Skeletal muscle cell (primary cell): ENCODE measurements at places on chromosomes 2 and 18.

DNA sequence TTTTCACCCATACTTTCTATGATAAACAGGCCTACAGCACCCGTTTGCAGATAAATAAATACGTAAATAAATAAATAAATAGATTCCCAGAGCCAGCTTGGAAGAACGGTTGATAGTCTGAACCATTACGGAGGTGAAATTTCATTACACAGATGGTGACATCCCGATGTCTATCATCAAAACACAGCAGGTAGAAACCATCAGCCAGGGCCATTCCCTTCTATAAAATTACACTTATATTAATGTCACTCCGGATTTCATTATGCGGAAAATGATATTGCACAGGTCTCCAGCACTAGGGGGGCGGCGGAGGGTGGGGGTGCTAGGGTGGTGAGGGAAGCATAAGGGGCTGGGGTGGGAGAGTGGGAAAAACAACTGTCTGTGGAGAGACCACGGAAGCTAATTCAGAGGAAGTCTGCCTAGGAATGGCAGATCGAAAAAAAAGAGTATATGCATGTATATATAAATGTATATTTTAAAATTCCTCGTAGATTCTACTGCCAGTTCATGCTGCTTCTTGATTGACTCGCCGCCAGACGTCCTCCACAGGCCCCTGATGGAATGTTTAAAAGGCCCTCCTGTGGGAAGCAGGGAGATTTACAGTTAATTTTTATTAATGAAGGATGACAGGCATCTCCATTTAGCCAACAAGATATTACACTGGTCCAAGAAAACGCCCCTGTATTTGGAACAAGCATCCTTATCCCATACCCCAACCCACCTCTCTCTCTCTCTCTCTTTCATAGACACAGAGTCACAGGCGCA, 1906.0 kb upstream of the PIK3C3 start:
- DNase-seq = no peak

DNA sequence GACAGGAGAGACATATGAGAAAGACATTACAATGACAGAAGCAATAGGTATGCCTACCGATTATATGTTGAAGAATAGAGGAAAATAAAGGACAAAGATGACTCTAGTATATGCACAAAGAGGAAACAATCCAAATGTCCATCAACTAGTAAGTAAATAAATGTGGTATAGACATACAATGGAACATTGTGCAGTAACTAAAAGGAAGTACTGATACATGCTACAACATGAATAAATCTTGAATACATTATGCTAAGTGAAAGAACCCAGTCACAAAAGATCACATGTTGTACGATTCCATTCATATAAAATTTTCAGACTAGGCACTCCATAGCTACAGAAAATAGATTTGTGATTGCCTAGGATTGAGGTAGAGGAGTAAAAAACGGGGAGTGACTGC, 28.5 kb upstream of the PGAP1 start:
- no peak for DNase-seq

- no peak for DNase-seq
Measured at GRCh38 chr18:67411116-67411515, 105.4 kb downstream of the DSEL start.

DNA sequence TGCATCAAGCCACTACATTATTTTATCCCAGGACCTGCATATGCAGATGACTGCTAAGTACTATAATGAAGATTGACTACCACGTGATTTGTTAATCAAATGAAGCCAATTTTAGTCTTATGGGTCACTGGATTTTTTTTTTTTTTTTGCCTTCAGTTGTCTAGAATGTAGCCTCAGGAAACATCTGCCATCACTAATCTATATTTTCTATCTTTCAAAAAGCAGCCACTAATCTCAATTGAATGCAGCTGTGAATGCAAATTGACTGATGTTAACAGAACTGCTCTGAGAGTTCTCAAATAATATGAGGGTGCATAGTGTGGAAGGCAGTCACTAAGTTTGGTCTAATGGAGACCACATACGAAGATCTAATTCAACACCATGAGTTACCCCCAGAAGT, 106.3 kb downstream of the ABCA12 start:
- DNase-seq = no peak

GRCh38 chr2:118150294-118150693, 62.0 kb downstream of the INSIG2 start:
- no peak for DNase-seq

- DNase-seq = no peak
Measured at GRCh38 chr2:26128176-26128575, 44.7 kb upstream of the GAREM2 start.

DNA sequence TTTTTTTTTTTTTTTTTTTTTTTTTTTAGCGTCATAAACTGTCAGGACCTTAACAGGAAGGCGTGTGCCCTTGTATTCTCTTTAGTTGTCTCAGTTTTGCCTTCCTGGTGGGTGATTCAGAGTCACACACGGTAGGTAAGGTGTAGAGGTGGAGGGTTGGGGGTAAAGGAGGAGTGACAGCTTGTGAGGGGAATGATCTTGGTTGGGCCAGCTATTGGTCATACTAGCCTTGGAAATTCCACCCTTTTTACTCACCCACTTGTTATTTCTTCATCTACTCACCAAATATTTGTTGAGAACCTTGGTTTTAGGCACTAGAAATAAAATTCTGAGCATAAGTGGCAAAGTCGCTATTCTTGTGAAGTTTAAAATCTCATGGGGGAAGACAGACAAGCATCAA, 22.2 kb downstream of the SMIM21 start:
- DNase-seq = no peak

DNA sequence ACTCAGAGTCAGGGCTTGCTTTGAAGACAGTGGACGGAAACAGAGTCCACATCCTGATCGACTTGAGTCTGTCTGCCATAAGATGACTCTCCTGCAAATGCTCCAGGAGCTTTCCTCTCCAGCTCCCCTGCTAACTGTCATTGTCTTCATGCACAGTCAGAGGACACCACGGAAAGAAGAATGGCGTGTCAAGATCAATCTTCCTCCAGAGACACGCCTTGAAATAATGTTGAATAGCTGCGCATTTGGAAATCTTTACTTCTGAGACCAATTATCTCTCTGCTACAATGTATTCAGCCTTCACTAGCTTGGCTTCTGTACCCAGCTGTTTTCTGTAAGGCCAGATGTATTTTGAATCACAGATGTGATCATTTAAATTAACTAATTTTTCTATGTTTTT, 457.2 kb downstream of the CDH2 start:
- DNase-seq = no peak

DNA sequence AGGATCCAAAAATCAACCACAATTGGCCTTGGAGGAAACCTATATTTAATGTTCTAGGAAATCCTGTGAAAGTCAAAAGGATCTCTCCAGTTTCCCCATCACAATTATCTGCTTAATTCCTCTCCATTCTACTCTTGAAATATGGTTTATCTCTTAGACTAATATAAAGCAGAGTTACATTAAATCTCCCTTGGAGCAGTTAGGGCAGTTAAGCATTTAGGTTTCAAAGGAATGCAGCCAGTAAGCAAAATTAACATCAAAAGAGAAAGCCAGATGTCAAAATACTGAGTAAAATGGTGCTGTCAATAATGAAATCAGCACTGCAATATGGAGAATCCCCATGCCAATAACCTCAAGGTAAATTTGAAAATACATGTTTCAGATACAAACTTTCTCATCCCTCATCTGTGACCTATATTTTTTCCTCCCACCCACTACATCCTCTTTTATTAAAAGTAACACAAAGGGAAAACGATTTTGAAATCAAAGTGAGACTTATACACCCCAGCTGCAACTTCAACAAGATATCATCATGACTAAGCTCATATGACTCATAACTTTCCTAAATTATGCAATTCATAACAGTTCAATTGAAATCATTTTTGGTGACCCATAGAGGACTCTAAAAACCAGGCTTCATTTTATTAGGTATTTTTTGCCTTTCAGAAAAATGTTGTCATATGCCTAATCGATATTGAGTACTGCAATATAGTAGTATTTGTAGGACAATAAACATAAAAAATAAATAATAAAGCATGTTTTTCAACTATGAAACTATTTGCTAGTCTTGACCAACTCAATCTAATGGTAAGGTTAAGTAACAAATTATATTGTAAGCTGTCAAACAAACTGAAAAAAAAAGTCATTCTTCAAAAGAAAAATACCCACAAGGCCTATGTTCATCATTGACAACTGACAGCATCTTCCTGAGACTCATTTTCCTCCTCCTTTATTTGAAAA, 3.1 kb downstream of the ADAM17 start:
- peak; percentile 53 for DNase-seq

DNA sequence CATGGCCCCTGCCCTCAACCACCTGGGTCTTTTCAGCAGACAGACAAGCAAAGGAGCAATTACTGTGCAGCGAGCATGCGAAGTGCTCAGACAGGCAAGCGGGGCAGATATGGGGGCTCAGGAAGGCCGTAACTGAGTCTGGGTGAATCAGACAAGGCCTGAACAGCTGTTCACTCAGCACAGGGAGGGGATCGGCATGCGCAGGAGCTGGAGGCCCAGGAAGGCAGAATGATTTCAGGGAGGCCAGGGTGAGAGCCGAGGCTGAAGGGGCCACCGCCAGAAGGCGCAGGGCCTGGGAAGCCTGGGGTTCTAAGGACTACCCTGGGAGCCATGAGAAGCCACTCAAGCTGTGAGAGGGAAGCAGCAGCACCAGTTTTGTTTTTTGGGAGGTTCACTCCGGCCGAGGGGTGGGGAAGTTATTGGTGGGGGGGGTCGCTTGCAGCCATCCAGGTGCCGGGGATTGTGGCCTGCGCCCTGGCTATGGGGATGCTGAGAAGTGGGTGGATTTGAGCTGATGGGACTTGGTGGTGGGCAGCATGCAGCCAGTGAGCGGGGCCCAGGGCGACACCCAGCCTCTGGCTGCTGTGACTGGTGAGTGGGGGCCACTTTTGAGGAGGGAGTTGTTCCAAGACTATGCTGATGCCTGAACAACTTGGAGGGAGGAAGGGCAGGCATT, 132.2 kb downstream of the TSN start:
- no peak for DNase-seq

DNA sequence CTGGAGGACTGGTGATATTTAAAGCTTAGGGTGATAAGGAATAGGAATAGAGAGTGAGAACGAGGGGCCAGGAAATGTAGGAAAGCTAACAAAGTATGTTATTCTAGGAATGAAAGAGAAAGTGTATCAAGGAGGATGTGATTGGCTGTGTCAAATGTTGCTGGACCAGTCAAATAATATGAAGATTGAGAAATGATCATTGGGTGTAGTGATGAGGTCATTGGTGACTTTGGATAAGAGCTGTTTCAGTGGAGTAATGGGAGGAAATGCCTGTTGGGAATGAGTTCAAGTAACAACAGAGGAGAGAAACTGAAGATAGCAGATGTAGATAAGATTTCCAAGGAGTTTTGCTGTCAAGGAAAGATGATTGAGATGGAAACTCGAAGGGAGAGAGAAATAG, 74.4 kb downstream of the UBE2E3 start:
- DNase-seq = no peak

- DNase-seq = no peak
Measured at GRCh38 chr18:48064978-48065600, 134.6 kb upstream of the SMAD2 start.

DNA sequence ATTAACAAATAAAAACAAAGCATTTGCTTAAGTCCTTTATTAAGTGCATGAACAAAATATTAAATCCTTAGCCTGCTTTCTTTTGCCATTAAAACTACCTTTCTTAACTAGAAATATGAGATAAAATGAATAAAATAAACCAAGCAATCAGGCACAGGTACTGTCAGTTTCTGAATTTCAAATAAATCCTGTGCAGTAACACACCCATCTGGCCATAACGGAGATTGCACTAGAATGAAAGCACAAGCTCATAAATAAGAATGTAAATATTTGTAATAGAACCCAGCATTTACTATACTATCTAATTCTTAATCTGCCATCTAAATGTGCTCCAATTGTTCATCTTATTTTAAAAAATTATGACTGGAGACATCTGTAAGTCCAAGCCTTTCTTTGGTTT, 31.9 kb downstream of the PRKRA start:
- no peak for DNase-seq

DNA sequence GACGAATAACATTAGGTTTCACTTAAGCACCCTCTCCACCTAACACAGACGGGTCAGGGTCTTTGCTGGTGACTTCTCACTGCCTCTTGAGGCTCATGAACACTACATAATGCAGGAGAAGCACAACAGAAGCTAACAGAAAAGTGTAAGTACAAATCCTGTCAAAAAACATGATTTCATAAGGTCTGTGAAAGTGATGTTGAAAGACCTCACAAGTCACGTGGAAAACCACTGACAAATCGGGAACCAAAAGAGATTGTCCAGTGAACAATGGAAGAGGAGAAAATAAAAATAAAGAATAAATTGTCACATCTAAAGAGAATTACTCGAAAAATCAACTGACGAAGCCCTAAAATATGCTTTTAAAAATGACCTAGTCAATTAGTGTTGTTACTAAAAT, 14.0 kb downstream of the PSD4 start:
- no peak for DNase-seq

- DNase-seq = no peak
Measured at GRCh38 chr2:77428946-77429345, 93.2 kb downstream of the LRRTM4 start.

- DNase-seq = peak; percentile 52
Measured at GRCh38 chr2:190267302-190267701, 52.3 kb downstream of the HIBCH start.

- DNase-seq = peak; percentile 16
Measured at GRCh38 chr18:47050468-47050867, 15.0 kb upstream of the ELOA2 start.

- DNase-seq = no peak
Measured at GRCh38 chr2:148096012-148096411, 75.1 kb downstream of the MBD5 start.

- DNase-seq = no peak
Measured at GRCh38 chr2:51795248-51795888, 763.4 kb upstream of the NRXN1 start.

GRCh38 chr2:121798617-121799016, 43.2 kb downstream of the TSN start:
- DNase-seq = no peak

DNA sequence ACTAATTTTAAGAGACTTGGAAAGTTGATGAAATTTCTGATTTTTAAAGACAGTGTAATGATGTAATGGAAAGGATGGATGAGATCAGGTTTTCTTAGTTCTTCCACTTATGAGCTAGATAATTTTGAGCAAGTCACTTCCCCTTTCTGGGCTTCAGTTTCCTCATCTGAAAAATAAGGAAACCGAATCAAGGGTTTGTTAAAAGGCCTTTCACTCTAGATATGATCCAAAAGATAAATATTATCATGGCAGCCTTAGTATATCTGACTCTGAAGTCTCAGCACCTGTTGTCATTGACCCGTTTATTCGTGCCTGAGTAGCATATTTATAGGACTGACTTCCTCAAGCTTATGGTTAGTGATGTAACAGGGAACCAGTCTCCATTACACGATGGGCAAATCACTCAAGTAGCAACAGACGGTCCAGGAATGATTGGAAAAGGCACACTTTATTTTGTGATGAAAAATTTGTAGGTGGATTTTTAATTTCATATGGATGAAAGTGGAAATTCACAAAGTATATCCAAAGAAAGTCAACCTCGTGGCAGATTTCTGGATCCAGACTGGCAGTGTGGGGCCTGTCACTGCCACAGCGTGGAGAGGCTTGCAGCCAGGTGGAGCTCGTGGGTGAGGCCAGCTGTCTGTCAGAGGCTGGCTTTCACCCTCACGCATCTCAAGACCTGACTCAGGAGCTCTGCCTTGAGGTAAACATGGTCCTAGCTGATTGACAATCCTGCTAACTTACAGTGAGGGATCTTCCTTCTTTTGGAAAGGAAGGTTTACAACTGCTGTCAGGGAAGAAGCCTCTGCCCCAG, 137.9 kb upstream of the CXCR4 start:
- no peak for DNase-seq

GRCh38 chr2:9657731-9658130, 26.9 kb upstream of the YWHAQ start:
- DNase-seq = no peak
